ENCODE measurements at places on chromosomes 3 and 15.
A peak's percentile ranks its signal among the peaks of the same experiment; 100 is the strongest.

DNA sequence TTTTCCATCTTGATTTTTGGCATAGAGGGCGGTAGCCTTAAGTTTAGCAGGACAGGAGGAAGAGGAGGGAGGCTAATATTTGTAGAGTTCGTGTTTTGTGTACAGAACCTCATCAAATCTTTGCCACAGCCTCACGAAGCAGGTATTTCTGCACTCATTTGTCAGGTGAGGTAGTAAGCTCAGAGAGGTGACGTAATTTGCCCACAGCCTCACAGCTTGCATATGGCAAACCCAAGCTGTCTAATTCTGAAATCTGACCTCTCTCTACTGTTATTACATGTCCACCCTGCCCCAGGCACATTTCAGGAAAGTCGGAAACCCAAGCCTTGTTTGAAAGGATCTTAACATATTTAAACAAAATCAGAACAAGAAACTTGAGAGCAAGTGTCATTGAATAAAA is 91.1 kb upstream of the TPM1 start:
- DNase-seq, result no peak

DNA sequence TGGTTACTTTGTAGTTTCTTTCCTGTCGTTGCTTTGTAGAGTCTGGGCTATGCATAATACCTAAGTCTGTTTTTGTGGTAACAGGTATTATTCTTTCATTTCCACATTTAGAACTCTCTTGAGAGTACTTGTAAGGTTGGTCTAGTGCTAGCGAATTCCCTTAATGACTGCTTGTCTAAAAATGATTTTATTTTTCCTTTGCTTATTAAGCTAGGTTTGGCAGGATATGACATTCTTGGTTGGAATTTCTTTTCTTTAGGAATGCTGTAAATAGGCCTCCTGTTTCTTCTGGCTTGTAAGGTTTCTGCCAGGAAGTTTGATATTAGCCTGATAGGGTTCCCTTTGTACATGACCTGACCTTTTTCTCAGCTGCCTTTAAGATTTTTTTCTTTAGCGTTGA is 70.1 kb upstream of the SGO1 start:
- no peak for DNase-seq

DNA sequence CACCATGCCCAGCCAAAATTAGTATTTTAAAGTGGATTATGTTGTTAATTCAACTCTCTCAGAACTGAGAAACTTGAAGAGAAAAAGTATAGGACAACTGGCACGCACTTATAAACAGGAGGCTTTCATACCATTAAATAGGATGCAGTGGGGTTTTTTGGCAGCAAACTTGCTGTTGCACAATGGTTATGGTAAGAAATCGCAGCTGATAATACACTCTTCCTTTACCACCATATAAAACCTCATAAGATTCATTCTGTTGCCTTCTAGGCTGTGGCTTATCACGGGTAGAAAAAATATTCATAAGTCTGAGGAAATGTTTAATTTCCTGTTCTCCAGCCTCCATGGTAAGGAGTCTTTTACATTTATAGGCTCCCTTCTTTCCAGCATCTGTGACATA is 95.3 kb downstream of the TMCO5A start:
- no peak for DNase-seq

DNA sequence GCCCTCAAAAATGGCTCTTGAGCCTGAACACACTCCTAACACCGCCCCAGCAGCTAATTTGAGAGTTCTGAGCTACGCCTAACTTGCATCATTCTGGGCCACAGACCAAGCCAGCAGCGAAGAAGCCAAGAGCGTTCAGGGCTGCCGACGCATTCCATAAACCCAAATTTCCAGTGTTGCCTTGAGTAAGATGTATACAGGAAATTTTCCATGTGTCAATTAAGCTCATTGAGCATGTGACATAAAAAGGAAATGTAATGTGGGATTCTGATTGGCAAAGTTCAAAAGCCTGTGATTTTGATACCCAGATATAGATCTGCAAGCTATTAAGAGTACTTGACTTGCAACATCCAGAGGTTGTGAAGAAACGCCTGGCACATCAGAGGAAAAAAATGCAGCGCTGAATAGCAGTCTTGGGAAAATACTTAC is 148.6 kb upstream of the NR2F2 start:
- DNase-seq, result no peak

- no peak for DNase-seq
Measured at GRCh38 chr15:50820808-50821382, 55.4 kb upstream of the SPPL2A start.

DNA sequence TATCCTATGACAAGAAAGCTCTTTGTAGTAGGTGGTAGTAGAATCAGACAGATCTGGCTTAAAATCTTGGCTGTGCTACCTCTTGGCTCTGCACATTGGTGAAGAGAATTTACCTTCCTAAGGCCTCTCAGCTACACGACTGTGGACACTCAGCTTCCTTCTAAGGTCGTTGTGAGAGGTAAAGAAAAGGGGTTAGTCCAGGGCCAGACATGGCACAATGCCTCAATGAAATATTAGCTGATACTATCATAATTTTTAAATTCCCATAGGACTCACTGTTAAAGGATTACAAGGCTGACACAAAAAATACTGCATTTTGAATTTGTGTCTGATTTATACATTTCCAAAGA is 80.4 kb downstream of the IGF1R start:
- DNase-seq, result no peak

- no peak for DNase-seq
Measured at GRCh38 chr3:14179114-14179465, 473 bp downstream of the LSM3 start.

GRCh38 chr15:68994981-68995761 is 19.3 kb upstream of the NOX5 start:
- no peak for DNase-seq

DNA sequence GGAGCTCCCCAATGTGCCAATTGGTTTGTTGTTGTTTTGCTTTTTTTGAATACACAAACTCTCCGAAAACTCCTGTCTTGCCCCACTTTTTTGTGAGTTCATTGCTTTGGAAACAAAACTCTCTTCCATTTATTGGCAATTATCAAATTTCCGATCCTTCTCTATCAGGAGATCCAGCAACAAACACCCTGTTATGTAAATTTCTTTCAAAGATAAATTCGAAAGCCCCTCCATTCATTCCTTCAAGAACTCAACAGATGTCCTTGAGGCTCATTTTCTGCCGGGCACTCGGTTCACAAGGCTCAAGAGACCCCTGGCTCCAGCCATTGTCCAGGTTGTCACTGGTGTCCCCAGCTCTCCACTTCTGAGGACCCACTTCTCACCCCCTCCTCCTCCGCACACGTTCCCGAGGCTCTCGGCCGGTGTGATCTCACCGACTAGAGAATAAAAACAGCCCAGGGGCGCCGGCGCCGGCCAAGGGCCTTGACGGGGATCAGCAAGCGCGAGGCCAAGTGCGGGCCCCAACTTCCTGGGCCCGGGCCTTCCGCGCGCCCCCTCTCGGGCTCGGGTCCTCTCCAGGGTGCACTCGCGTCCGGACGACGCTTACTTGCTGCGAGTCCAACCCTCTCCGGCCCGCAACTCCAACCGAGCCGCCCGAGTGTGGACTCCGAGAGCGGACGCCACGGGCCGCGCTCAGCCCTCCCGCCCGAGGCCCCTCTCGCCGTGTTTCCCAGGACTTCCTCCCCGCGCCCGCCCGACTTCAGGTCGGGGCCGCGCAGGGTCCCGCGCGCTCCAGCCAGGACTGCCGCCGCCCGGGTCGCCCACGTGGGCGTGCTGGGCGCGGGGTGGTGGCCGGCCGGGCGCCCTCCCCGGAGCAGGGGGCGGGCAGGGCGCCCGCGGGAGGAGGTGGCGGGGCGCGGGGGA is 533 bp upstream of the SMAD3 start:
- DNase-seq, result peak; percentile 43

- no peak for DNase-seq
Measured at GRCh38 chr15:37872661-37873060, 61.8 kb upstream of the TMCO5A start.

DNA sequence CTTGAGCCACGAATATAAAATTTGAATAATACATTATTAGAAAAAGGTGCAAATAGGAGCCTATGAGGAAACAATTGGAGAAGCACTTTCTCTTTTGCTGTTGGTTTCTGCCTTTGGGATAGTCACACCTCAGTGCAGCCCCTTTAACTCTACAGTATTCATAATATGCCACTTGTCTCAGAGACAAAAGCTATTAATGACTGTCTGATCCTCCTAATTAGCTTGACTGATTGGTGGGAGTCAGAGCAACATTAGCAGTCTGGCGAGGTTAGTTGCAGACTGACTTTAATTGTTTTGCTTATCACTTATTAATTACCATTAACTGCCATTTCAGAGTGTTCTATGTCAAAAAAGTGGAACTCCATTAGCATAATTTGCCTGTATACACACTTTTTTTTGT is 225.0 kb upstream of the ARHGEF26 start:
- no peak for DNase-seq

- DNase-seq, result no peak
Measured at GRCh38 chr15:100958326-100959065, 39.3 kb downstream of the LRRK1 start.

Measured in stimulated activated CD4-positive, alpha-beta T cell treated with anti-CD3 and anti-CD28 coated beads, Interleukin-4, amount 100 ng/mL, for 1 hour (primary cell).